ENCODE measurements at places on chromosomes 3 and 15. TPM values are rescaled to one million over a fixed set of nuclear protein-coding genes. Genes with fewer than 3 reads are reported as not detected.

DNA sequence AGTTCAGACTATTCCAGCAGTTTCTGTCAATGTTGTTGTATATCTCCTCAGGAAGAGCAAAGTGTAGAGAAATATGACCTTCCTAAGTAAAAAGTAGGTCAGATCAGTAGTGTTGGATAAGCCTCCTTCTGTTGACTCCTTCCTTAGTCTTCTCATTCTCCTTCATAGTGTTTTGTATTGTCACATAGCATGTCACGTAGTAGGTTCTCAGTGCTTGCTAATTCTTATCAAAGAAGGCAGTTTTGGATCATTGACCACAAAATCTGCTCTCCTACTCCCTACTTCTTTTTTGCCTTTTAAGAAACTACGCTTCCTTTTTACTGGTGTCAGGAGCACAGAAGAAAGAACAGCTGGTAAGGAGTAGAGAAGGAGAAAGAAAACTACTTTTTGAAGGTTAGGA is 1.0 kb upstream of the MGA start:
- no peak for DNase-seq

- no peak for DNase-seq
Observed at GRCh38 chr15:91547356-91547755, 306.2 kb upstream of the SLCO3A1 start.

Gene XYLB
- 3.2 TPM for total RNA-seq

DNA sequence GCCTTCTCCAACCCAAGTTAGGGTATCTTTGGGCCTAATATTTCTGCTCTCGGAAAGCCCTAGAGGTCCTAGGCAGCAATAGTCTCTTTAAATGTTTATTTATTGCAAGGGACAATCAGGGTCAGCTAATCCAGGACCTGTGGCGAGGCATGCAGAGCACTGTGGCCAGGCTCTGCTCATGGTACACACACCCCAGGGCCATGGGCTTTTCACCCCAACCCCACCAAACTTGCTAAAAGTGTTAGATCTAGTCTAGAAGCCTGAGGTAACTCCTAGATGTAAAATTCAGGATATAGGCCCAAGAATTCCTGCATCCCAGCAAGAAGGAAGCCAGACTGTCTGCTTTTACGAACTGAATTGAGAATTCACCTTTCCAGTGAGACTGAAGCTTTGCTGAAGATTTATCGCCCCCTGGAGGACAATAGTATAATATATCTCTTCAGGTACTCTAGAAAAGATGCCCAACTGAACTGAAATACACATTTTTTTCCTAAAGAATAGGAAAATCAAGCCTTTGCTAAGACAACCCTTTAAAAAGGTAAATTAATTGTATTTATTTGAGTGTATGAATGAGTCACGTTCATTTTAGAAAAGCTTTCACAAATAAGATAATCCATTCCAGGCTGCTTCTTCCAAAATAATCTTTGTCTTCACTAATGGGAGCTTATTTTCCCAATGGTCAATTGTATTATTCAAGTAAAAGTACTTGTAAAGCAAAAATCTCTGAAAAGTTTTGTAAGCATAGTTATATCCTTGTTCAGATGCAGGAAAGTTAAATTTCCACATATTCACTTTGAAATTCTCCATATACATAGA is 89.8 kb downstream of the LRRC3B start:
- DNase-seq, result no peak

Gene HRG
- not detected for total RNA-seq

DNA sequence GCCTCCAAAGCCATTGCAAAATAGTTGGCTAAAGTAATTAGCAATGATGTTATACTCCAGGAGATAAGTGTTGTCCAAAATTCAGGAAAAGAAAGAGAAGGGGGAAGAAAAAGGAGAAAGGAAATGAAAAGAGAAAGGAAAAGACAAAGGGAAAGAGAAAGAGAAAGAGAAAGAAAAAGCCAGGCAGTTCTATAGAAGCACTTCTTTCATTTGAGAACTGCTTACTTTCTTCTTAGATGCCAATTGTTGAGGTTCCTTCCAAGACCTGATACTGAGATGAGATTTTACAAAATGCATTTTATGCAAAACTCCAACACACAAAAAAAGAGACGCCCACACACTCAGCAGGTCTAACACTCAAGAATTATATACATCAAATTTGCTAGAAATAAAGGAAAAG is 298.4 kb downstream of the KCNH8 start:
- DNase-seq, result no peak

DNA sequence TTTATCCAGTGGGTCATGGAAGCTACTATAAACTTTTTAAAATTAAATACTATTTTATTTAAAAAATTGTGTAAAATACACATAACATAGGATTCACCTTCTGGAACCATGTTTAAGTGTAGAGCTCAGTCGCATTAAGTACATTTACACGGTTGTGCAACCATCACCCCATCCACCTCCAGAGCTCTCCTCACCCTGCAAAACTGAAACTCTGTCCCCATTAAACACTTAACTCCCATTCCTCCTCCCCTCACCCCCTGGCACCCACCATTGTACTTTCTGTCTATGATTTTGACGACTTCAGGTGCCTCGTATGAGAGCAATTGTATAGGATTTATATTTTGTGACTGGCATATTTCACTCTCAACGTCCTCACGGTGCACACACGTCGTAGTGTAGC is 70.7 kb downstream of the APBA2 start:
- peak; percentile 40 for DNase-seq

Measured in sigmoid colon (tissue), 7 donors.